ENCODE measurements at places on chromosomes 2 and 18. TPM values are rescaled to one million over a fixed set of nuclear protein-coding genes. Genes with fewer than 3 reads are reported as not detected.

DNA sequence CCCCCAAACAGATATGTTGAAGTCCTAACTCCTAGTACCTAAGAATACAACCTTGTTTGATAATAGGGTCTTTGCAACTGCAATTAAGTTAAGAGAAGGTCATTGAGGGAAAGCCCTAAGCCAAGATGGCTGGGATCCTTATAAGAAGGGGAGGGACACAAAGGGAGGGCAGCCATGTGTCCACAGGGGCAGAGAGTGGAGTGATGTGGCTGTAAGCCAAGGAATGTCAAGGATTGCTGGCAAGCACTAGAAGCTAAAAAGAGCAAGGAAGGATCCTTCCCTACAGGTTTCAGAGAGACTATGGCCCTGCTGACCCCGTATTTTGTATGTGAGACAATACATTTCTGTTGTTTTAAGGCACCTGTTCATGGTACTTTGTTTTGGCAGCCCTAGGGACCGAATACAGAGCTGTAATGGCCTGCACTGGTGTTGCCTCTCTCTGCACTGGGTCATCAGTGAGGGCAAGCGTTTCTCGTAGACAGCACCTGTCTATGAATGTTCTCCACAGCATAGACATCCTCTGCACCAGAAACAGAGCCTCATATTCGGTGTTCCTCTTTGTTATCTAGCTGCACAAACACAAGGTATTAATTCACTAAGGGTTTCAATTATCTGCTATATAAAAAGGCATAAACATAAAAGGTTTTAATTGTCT is 75.4 kb upstream of the AQP4 start:
- DNase-seq: no peak

DNA sequence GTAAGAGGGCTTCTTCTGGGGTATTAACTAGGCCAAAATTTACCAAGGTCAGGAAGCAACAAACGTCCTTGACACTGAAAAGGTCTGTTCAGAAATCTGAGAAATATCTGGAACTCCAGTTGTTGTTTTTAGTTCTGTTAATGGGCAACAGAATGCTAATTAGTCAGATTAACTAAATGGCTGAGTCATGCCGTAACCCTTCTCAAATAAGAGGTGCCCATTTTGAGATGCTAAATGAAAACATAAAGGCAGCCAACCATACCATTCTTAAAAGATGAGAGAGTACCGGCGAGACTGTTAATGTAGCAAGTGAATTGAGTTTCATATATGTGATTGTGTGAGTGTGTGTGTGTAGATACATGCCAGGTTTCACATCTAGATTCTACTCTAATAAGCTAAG is 147.9 kb upstream of the GAREM1 start:
- DNase-seq: no peak

- peak; percentile 74 for DNase-seq
Observed at GRCh38 chr2:227653419-227653818, 13.2 kb upstream of the SCYGR5 start.

DNA sequence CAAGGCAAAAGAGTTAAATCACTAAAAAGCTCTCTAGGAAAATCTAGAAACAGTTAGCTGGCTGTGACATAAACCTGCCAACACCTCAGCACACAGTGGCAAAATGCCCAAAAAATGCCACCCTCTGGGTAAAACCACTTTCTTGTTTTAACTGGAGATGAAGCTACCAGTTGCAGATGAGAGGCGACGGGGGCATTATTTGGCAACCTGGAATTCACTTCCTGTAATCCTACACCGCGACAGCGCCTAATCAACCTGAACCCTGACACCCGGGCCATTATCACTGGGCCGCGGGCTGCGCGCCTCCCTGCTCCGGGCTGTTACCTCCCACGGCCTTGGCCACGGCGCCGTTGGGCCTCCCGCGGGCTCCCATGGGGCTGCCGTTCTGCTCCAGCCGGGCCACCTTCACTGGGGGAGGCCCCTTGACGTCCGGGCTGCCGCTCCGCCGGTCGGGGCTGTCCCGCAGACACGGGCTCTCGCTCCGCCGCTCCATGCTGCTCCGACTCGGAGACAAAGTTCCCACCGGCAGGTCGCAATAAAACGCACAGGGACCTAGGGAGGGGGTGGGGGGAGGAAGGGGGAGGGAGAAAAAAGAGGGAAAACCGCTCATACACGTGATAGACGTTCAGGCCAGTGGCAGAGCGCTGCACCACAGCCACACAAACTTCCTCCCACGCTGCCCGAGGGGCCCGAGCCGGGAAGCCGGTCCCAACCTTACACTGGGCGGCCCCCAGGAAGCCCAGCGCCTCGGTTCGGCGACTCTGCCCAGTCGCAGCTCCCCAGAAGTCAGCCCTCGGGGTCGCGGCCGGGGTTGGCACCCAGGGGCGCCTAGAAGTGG is 2.0 kb downstream of the SATB2 start:
- DNase-seq: peak; percentile 35

- DNase-seq: no peak
Observed at GRCh38 chr2:28155086-28155485, 237.6 kb upstream of the FOSL2 start.

DNA sequence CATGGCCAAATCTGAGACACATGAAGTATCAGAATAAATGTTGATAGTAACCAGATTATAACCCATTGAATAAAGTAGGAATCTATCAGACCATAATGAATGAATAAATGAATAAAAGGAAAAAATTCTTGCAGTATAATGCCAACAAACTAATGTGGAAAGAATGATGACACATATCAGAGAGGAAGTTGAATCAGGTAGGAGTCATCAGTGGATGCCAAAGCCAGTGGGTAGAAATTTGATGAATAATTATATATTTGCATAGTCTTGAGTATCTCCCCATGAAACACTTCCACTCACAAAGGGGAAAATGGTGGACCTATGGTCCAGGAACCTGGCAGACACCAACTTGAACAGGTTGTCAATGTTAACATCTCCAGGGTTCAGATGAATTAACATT is 68.6 kb downstream of the GALNT3 start:
- DNase-seq: peak; percentile 70

DNA sequence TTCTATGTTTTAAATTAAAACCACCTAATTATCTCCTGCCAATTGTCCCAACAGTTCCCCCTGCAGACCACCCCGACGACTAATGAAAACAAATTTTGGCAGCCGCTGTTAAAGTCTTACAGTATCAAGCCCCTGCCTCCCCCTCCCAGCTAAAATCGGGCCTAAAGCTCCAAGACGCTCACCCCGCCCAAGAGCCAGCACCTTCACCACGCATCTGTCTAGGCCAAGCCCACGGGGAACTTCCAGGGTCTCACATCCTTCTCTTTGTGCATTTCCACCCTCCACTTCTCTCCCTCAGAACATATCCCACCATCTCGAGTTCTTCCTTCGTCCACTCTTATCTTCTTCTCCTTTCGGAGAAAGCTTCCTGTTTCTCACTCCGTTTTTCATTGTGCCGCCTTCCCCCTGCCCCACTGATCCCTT is 445 bp downstream of the PRPF40A start:
- DNase-seq: no peak

DNA sequence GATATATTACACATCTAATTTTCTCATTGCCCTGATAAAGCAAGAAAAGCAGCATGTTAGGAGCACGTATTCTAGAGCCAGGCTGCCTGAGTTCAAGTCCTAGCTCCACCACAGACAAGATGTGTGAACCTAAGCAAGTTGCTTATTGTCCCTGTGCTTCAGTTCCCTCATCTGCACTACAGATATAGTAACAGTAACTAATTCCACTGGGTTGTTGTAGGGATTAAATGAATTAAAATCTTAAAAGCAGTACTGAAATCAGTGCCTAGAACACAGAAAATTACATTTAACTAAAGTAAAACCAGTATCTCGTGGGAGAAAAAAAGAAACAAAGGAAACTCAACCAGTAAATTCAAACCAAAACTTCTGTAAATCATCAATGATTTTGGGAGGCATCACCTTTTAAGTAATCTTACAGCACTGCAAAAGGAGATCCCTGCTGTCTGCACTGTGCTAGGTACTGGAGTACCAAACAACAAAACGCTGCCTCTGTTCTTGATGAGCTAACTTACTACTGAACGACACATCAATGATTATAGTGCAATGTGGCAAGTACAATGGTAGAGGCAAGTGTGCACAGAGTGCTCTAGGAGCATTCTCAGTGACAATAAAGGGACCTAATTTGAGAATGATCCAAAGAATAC is 7.9 kb downstream of the MAP3K2 start:
- DNase-seq: no peak

- DNase-seq: no peak
Observed at GRCh38 chr2:121519153-121519552, 11.5 kb upstream of the RNU4ATAC start.

DNA sequence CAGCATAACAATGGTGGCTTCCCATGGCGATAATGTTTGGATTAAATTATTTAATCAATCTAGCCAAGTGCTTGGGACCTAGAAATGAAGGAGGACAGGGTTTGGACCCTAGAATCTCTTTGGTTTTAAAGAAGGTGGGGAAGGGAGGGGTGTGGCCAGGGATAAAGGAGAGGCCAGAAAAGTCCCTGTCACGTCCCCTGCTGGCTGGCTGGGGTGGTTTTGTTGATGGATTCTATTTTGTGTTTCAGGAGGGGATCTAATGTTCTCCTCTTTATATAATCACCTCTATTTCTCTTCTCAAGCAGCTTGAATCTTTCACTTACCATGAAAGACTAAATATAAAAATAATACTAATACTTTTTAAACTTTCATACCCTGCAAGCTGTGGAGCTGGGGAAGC is 52.6 kb upstream of the GALR1 start:
- DNase-seq: no peak

DNA sequence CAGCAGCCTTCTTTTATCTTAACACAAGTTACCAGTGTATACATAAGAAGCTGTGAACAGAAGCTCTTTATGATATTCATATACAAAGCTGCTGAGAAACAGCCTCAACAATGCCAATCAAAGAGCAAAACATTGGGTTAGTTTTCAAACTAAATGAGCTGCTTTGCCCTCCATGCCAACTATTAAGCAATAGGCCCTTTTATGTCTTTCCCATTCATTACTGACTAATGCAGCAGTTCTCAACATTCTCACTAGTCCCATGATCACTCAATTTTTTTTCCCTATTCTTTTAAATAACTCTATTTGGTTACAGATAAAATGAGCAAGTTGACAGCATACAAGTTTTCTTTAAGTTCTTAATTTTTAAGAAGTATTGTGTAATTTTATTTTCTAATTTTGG is 57.9 kb upstream of the FRZB start:
- DNase-seq: peak; percentile 60

- no peak for DNase-seq
Observed at GRCh38 chr18:69945220-69946114, 2.2 kb downstream of the CD226 start.

DNA sequence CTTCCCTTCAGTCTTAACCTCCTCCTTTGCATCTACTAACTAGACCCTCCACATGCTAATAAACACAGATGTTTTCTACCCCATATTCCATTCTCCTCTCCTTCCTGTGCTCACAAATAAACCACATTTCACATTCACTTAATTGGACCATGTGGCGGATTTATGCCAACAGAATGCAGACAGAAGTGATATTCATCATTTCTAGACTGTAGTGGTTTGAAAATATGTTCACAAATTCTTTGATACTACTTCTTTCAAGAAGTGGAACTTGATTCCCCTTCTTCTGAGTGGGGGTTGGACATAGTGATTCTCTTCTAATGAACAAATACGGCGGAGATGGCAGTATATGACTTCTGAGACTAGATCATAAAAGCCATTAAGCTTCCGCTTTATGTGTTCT is 73.5 kb upstream of the SPTBN1 start:
- no peak for DNase-seq

- no peak for DNase-seq
Observed at GRCh38 chr2:146997488-146997887, 847.3 kb upstream of the ACVR2A start.

GRCh38 chr18:4677006-4677405 is 221.9 kb upstream of the DLGAP1 start:
- DNase-seq: no peak

GRCh38 chr2:75241696-75242095 is 42.4 kb upstream of the TACR1 start:
- peak; percentile 20 for DNase-seq

- DNase-seq: peak; percentile 73
Observed at GRCh38 chr2:120287183-120288015, 34.7 kb downstream of the RALB start.

GRCh38 chr2:232372231-232373208 is 6.0 kb upstream of the ALPP start:
- peak; percentile 18 for DNase-seq

- DNase-seq: no peak
Observed at GRCh38 chr2:84057917-84058560, 401.0 kb downstream of the SUCLG1 start.

Gene DSC2
- total RNA-seq: 0.82 TPM

Gene RTP5
- total RNA-seq: not detected

Gene NCKAP1
- total RNA-seq: 76.4 TPM

Gene RPRM
- total RNA-seq: not detected

Gene GULP1
- 42.7 TPM for total RNA-seq

Gene SLC23A3
- total RNA-seq: 1.6 TPM

Gene LDLRAD4
- 0.54 TPM for total RNA-seq

Gene DUSP19
- total RNA-seq: 4.8 TPM

Gene DQX1
- total RNA-seq: 0.27 TPM
